ENCODE measurements at places on chromosomes 4 and X. TPM values are rescaled to one million over a fixed set of nuclear protein-coding genes. Genes with fewer than 3 reads are reported as not detected.

- no peak for DNase-seq
Measured at GRCh38 chrX:154775419-154776349, 13.0 kb downstream of the DKC1 start.

GRCh38 chrX:39633293-39633692 is 464.5 kb downstream of the BCOR start:
- no peak for DNase-seq

DNA sequence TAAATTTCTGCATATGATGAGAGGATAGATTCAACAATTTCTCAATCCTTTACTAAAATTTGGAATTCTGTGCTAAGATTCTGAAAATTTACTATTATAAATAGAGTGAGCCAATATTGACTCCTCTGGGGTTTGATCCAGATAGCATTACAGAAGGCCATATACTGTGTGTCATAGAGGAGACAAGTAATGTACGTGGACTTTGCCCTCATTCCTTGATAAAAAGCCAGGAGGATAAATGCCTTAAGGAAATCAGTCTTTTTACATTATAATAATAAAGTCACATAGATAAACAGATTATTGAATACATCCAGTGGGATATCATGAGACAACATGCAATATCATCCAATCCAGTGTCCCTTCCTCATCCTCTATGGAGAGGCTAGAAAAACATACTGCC is 188.0 kb upstream of the HDX start:
- no peak for DNase-seq

- DNase-seq, result no peak
Measured at GRCh38 chr4:21092531-21092930, 392.3 kb downstream of the PACRGL start.

GAGE1 gene
- not detected for total RNA-seq

TBC1D9 gene
- 0.05 TPM for total RNA-seq
